ENCODE measurements at places on chromosomes 7 and 10.

- no peak for DNase-seq
Measured at GRCh38 chr7:17054206-17054605, 172.4 kb upstream of the AGR3 start.

DNA sequence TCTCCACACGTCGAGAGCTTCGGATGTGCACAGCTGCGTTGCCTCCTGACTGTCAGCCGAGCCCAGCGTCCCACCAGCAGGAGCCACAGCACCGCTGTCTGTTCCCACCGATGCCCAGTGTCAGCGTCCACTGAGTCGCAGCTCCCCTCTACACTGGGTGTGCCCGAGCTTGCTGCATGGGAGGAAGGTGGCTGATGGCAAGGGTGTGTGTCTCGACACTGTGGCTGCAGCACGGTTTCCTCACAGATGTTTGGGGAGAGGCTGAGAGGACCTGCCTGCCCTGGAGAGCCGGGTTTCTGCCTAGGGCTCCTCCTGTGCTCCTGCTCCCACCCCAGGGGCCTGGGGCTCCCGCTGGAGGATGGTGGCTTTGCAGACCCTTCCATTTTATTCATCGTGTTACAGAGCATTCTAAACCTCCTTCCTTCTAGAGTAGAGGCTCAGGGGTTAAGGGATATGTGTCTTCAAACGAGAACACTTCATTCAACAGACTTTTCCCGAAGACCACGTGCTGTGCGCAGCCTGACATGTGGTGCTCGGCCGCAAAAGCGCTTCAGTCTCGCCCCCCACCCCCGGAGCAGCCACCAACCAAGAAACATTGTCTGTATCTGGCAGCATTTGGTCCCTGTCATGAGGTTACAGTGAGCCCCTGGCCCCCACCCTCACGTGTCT, 384.8 kb downstream of the DNAJB6 start:
- DNase-seq = no peak

DNA sequence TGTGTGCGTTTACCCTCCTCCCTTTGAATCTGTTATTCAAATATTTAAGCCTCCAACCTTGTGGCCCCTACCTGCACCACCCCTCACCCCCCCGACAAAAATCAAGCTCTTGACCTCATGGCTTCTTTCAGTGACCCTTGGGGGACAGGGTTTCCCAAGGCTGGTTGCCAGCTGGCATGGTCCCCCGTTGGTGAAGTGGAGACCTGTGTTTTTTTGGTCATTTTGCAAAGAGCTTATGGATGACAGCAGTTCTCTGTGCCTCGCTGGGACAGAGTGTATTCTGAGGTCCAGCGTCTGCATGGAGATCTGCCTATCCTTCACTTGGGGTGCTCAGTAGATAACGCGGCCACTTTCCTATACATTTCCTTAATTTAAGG, 111.0 kb downstream of the TCF7L2 start:
- DNase-seq = no peak

- DNase-seq = no peak
Measured at GRCh38 chr7:41459183-41459582, 243.7 kb downstream of the INHBA start.

DNA sequence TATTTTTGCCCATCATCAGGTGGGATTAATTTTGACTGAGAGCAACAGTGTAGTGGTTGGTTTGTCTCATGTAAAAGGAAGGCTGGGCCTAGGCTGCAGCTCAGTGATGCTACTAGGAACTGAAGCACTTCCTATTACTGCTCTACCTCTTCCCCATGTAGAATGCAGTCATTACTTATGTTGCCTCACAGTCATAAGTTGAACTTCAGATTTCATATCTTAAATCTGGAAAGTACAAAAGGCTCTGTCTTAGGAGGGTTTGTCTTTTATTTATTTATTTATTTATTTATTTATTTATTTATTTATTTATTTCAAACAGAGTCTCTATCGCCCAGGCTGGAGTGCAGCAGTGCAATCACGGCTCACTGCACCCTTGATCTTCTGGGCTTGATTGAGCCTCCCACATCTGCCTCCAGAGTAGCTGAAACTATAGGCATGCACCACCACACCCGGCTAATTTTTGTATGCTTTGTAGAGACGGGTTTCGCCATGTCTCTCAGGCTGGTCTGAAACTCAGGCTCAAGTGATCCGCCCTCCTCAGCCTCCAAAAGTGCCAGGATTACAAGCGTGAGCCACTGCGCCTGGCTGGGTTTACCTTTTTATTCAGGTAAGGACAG, 721.7 kb upstream of the GALNT17 start:
- no peak for DNase-seq

DNA sequence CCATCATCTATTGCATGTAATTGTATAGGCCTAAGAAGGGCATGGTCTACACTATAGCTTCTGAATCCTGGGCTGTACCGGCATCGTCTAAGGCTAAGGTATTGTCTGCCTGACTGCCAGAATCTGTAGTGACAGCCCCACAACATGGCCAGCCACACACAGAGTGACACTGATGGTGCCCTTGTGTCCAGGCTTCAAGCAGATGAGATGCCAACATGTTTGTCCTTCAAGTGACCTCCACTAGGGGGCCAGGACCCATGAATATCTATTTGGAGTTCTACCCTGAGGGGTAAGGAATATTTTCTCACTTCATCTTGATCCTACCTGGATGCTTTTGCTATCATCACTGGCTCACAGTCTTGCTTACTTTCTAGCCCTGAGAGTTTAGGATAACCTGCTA, 1.5 kb downstream of the CYP3A7 start:
- no peak for DNase-seq

- DNase-seq = no peak
Measured at GRCh38 chr7:111508387-111508786, 53.9 kb downstream of the IMMP2L start.

- no peak for DNase-seq
Measured at GRCh38 chr7:51113962-51114361, 202.6 kb downstream of the COBL start.

DNA sequence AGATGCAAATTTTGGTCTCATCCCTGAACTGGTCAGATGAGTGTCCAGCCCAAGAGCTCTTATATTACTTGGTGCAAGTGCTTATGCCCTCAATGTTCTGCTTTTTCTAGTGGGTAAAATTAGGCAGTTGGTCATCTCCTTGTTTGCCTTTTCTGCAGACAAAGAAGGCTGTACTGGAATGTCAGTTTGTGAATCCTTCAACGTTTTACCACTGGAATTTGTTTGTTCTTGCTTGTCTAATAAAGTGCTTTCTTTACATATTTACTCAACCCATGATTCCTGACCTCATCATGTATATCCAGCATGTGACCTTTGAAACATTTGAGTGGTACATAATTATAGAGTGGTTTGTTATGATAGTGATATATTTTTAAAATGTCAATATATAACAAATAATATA, 232.2 kb upstream of the TEX47 start:
- no peak for DNase-seq

DNA sequence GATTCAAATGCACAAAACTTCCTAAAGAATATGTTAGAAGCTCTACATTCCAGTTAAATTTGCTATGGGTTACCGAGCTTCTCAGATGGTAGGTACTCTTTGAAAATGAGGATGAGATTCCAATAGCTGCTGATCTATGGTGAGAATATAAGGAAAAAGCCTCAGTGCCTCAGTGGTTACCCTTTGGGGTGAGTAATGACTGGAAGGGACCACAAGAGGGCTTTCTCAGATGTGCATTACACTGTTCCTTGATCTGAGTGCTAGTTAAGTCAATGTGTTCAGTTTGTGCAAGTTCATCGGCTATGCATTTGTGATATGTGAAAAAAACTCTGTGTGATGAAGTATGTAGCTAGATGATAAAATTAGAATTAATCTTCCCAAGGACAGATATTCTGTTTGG, 3.5 kb downstream of the NRCAM start:
- no peak for DNase-seq

GRCh38 chr10:74898201-74898976, 72.0 kb downstream of the KAT6B start:
- DNase-seq = no peak

- DNase-seq = no peak
Measured at GRCh38 chr7:28815928-28816373, 142.2 kb downstream of the TRIL start.

GRCh38 chr7:44998153-44998871, 1.7 kb upstream of the CCM2 start:
- no peak for DNase-seq

DNA sequence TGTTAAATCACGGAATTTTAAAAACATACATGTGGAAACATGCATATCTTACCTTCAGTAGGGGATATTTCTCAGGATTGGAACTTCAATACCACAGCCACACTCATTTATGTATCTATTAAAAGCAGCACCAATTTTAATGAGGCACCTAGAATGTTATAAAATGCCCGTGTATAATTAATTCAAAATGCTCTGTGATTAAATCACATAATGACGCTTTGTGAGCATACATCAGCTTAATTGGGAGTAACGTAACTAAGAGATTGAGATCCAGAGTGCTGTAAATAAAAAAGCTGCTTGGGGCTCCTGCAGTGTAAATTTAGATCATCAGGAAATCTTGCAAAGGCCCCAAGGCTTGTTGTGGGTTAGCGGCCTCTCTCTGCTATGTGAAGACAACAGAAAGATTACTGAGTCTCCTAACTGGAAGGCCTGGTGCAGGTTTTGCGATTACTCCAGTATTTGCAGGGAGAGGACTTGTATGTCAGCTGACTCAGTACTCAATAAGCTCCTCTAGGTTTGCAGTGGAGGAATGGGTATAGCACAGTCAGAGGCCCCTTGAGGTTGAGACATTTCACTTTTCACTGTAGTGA, 195.5 kb upstream of the PHYHIPL start:
- DNase-seq = no peak

DNA sequence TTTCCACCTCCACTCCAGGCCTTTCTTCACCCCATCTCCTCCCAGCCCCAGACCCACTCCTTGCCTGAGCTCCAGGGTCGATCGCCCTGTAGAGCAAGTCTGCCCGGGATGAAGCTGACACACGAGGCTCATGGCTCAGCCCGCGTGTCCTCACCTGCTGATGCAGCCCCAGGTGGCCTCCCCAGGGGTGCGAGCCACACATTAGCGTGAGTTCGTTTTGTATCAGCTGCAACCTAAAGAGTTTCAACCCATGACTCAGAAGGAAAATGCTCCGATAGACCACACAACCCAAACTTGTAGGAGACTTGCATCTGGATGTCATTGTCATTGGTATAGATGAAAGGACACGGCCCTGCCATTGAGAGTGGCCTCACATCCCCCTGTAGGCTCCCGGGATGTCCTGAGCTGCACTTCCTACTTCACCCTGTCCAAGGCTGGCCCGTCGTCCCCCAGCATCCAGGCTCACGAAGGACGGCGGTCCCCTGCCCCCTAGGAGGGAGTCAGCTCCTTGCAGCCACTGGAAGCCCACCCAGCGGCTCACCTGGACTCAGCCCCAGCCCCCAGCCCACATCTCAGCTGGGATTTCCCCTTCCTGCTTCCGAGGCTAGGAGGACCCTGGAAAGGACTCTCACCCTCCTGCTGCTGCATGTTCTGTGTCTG, 97.7 kb downstream of the HTR5A start:
- DNase-seq = no peak

DNA sequence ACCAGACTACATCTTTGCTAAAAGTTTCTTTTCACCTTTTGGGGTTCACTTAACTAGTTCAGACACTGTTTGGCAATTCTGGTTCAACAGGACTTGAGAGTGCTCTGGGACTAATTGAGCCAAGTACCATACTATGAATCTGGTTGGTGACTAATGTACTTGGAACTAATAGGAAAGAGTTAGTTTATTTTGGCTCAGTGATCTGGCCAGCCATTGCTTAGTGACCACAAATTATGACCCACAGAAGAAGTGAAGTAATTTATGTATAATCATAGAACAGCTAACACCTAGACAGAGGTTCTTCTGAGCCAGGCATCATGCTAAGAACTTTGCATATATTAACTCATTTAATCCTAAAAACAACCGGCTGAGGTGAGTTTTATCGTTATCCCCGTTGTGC, 126.5 kb upstream of the JCAD start:
- DNase-seq = no peak

- no peak for DNase-seq
Measured at GRCh38 chr10:24251547-24251946, 42.6 kb downstream of the KIAA1217 start.

GRCh38 chr10:100122780-100123179, 41.1 kb upstream of the CPN1 start:
- no peak for DNase-seq

- no peak for DNase-seq
Measured at GRCh38 chr7:86747698-86748097, 104.0 kb downstream of the GRM3 start.

DNA sequence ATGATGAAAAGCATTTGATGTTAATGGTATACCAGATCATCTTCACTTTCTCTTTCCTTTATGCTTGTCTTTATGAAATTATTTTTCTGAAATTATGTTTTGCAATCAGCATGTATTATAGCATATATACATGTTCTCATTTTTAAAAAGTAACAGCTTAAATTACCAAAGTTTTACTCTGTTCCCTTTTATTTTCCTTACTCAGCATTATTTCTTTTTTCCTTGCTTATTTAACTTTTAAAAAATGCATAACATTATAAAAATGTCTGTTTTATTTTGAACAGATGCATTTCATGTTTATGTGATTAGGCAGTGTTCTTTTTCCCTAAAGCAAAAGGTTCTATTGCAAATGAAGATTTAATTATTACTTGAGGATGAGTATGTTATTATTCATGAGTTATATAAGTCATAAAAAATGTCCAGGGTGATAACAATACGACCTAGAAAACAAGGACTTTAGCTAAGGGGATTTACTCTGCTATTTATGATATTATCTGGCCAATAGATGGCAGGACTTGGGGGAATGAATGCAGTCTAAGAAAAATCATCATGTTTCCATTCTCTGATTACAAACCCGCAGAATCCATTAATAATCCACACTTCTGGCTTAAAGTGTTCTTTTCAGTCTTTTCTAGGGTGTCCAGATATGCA, 38.5 kb downstream of the CABCOCO1 start:
- no peak for DNase-seq

- no peak for DNase-seq
Measured at GRCh38 chr10:101071885-101072433, 10.2 kb downstream of the KAZALD1 start.

DNA sequence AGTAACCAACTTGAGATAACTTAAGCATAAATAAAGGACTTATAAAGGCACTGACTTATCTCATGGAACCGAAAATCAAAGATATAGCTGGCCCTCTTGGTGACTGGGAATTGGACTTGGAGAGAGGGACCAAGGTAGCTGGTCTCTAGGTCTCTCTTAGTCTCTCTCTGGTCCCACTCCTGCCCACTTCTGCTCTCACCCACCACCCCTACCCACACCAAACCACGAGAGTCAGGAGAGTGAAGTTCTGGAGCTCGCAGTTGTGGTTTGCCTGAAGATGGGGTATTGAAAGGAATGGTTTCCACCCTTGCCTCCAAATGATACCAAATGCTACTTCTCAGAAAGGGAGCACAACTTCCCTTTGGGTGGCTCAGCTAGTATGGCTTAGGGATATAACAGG, 216.3 kb downstream of the LRMDA start:
- no peak for DNase-seq

DNA sequence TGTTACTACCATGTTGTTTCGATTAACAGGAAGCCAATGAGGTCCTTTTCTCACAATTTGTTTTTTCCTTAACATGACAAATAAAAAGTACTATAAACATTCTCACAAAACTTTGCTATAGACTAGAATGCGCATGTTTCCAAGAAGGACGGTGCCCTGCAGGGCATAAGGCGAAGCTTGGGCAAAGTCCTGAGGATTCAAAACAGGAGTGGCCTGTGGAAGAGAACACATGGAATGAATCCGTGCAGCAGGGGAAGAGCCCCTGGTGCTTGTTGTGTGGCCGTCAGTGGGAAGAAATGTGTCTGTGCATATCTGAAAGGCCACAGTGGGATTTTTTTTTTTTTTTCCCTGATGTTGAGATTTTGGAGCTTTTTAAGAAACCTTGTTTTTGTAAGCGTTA, 67.6 kb downstream of the ITGA8 start:
- no peak for DNase-seq
